ENCODE measurements at places on chromosomes 4 and X. TPM values are rescaled to one million over a fixed set of nuclear protein-coding genes. Genes with fewer than 3 reads are reported as not detected.

PCDH10 gene
- 1.0 TPM for total RNA-seq

WNK3 gene
- total RNA-seq: not detected

GRCh38 chr4:2733001-2733843 is 22.9 kb downstream of the TNIP2 start:
- DNase-seq: no peak

GRCh38 chr4:104025251-104025650 is 305.5 kb upstream of the TACR3 start:
- DNase-seq: no peak

FTHL17 gene
- not detected for total RNA-seq

DNA sequence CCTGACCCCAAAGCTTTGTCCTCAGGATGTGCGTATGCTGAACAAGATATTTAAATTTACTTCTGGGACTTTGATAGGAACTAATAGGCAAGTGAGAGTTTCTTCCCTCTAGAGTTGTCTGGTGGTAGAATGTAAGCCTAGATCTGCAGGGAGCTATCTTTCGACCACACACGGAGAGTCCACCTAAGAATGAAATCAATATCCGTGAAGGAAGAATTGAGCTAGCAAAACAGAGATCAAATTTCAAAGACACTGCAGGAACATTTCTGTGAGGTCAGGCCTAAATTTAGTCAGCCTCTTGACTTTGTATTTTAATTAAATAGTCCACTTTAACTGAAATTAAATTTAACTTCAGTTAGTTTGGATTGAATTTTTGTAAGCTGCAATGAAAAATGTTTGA is 871.3 kb downstream of the RAB28 start:
- DNase-seq: no peak

CSAG3 gene
- total RNA-seq: not detected

DNA sequence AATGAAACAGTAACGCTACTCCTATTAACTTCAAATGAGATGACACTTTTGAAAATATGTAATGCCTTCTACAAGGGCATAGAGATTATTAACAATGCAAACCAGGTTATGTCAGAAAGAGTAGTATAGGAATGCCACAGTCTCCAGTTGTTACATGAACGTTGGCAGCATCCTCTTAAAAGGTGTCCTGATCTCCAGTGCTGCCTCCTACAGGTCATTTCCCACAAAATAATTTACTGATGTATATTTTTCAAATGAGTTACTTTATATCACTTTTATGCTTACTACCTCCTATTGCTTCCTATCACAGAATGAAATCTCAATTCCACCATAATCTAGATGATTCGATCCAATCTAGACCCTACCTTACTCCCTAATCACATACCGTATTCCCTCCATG is 195.2 kb upstream of the EPHA5 start:
- peak; percentile 21 for DNase-seq

DNA sequence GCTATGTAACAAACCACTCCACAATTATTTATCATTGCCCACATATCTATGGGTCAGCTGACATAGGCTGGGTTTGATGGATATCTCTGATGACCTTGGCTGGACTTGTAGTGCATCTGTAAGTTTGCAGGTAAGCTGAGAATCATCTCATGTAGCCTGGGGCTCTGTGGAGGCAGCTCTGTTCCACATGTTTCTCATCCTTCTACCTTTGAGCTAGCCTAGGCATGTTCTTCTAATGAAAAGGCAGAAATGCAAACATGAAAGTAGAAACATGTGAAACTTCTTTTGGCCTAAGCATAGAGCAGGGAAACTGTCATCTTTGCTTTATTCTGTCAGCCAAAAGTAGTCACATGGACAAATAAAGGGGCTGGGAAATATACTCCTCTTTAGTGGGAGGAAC is 18.2 kb downstream of the MRPL1 start:
- no peak for DNase-seq
